ENCODE measurements at places on chromosomes 11 and 22. TPM values are rescaled to one million over a fixed set of nuclear protein-coding genes. Genes with fewer than 3 reads are reported as not detected.

- H3K36me3 ChIP-seq: no peaks in the 10 kb centered on the region
- no peaks in the 10 kb centered on the region for H3K4me1 ChIP-seq
- H3K4me3 ChIP-seq: no peak overlapping the region
- no peak for DNase-seq
- no peaks in the 10 kb centered on the region for H3K27me3 ChIP-seq
- no peak overlapping the region for H3K27ac ChIP-seq
Measured at GRCh38 chr22:20029550-20030225, 8.8 kb downstream of the TANGO2 start.

DNA sequence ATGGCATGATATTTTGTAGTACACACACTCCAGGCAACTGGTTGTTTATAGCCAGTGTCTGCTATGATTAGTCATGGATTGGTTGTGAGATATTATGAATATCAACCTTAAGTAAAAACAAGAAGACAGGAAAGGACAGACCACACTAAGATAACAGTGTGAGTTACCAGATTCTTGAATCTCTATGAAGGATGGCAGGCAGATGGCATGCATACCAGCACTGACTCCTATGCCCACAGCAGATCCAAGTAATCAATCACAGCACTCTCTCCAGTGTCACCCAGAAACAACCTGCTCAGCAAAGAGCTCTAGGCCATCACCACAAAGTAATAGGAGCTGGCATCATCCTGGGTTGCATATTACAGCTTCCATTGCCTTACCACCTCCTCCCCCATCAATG lies 116.6 kb downstream of the GALNT18 start:
- peaks cover 4% of the 10 kb centered on the region for H3K4me1 ChIP-seq
- H3K27me3 ChIP-seq: no peaks in the 10 kb centered on the region
- no peak overlapping the region for H3K27ac ChIP-seq
- H3K4me3 ChIP-seq: no peak overlapping the region
- DNase-seq: no peak

GRCh38 chr11:60164550-60165075 lies 18.3 kb downstream of the MS4A6A start:
- H3K36me3 ChIP-seq: no peaks in the 10 kb centered on the region
- no peak overlapping the region for H3K27ac ChIP-seq
- no peaks in the 10 kb centered on the region for H3K4me1 ChIP-seq
- H3K4me3 ChIP-seq: no peak overlapping the region
- peaks cover 2% of the 10 kb centered on the region for H3K27me3 ChIP-seq

The INS gene
- 1.9 TPM for total RNA-seq

The ARFGAP2 gene
- total RNA-seq: 68.2 TPM

The OMP gene
- not detected for total RNA-seq

The MYBPC3 gene
- 0.42 TPM for total RNA-seq
